ENCODE measurements at places on chromosomes 6 and 20. TPM values are rescaled to one million over a fixed set of nuclear protein-coding genes. Genes with fewer than 3 reads are reported as not detected.

GRCh38 chr6:132412656-132413498, 11.6 kb upstream of the MOXD1 start:
- no peak for DNase-seq

DNA sequence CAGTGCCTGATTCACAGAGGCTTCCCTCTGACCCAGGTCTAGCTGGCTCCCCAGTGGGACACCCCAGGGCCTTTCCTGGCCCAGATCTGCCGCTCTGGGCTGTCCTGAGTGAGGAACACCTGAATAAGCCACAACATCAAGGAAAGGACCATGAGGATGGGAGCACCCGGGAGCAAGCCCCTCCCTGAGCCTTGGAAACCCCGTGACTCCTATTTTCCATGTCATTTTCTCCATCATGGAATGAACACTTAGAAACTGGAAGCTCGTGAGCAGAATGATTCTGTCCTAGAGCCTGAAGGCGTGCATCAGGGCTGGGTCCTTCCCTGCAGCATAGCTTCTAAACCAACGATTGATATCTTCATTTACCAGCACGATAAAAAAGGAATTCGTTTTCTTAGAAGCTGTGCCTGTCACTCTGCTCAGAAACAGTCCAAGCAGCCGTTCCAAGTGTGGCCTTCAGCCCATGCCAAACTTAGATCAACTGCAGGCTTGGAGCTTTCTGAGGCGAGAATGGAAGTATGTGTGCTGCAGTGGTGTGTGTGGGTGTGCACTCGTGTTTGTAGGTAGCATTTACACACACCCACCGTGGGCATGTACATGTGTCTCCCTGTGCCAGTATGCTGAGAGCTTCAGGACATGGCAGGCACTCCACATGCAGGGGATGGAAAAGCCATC, 83.2 kb upstream of the FOXC1 start:
- DNase-seq, result no peak

DNA sequence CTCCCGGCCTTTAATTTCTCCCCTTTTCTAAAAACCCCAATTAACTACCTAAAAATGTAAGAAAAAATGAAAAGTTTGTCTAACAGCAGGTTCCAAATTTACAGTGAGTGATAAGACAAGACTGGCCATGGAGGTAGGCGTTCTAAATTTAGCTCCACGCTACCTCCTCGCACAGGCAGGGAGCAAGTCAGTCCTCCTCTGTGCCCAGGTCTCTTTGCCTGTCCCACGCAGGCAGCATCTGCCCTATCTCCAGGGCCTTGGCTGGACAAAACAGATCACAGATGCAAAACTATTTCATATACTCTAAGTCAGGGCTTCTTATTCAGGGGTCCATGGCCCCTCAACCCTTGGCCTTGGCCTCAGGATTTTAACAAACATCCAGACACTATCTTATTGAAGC, 98.0 kb upstream of the JARID2 start:
- no peak for DNase-seq

DNA sequence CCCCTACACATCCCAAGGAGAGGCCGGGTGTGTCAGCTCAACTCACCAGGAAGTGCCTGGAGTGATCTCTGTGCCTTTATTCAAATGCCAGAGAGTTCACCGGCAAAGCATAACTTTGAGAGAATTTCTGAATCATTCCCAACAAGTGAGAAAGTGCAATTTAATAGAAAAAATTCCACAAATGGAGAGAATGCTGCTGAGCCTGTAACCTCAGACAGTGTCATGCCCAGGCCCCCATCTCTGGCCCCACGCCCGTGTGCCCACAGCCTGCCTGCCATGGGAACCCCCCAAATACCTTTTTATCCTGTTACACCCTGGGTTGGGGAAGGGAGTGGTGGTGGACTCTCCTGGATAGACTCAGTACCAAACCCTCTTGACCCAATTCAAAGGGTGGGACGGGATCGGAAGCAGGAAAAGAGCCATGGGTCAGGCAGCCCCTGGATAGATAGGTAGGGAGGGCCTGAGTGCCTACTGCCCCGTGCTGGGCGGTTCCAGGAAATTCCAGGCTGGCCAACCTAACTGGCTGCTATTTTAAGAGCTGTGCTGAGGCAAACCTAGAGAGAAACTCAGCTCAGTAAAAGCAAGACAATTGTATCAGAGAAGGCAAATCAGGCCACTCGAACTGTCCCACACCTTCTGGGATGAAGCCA, 179.0 kb upstream of the FOXA2 start:
- no peak for DNase-seq

- DNase-seq, result no peak
These were observed 50.6 kb upstream of the MAP7 start for GRCh38 chr6:136600818-136601217.

DNA sequence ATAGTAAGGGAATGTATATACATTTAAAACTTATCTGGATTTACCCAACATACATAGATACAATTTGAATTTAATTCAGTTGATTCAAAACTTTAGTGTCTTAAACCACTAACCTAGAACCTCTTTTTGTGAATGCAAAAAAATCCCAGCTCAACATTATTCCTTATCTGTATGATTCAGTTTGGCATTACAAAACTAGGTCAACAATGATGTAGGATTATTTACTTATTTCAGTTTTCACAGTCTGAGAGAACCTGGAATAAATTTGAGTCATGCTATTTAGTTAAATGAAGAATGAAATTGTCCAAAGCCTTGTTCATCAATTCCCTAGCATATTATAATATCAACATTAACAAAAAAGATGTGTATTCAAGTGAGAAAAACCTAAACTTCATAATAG, 7.4 kb upstream of the PLCB1 start:
- DNase-seq, result no peak

DNA sequence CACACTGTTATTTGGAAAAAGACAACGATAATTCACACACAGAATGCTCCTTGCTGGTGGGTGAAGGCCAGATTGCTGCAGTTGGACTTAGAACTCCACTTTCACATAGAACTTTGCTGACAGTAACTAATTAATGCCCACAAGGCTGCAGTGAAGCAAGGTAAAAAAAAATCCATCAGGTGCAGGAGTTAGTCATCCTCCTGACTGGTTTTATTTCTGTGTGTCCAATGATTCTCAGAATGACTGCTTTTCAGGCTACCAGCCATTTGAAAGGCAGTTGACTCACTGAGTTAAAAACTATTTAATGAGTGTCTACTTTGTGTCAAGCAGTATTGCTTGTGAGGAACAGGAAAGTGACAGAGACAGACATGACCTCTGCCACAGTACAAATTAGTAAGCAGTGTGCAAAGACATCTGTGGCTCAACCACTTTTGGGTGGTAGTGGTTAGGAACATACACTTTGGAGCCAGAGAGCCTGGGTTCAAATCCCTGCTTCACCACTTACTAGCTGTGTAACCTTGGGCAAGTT, 41.9 kb downstream of the ELOVL5 start:
- DNase-seq, result peak; percentile 24

- no peak for DNase-seq
These were observed 282.8 kb downstream of the TFAP2C start for GRCh38 chr20:56911946-56912345.

DNA sequence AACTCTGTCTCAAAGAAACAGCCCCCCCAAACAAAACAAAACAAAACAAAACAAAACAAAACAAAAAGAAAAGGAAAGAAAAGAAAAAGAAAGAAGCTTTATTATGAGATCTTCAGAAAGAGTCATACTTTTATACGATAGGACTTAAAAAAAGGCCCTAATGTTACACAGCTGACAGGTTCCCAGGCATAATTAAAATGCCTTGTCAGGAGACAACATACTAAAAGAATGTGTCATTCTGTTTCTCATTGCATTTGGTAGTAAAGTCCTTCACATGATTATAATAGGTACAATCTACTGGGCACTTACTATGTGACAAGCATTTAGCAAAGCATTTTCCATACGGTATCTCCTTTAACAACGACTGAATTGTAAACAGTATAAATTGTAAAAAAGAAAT, 36.4 kb upstream of the RPN2 start:
- DNase-seq, result no peak

GRCh38 chr20:1652960-1653359, 4.6 kb downstream of the SIRPG start:
- no peak for DNase-seq

- DNase-seq, result peak; percentile 17
These were observed 79.3 kb upstream of the NAA20 start for GRCh38 chr20:19937651-19938420.

DNA sequence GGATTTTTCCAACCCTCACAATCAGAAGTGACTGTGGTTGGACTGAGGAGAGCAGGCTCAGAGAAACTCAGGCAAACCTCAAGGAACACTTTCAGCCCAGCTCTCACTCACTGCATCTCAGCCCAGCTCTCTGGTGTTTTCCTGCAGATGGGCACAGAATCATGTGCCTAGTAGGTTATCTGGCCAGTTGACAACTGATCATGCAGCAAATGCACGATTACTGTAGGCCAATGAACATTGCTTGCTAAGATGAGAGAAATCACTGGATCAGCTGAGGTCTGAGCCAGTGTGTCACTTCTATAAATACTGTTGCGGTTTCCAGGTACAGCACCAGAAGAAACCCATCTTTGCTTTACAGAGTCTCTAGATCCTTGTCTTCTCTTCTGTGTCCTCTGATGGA, 540.5 kb downstream of the CD83 start:
- DNase-seq, result no peak

DNA sequence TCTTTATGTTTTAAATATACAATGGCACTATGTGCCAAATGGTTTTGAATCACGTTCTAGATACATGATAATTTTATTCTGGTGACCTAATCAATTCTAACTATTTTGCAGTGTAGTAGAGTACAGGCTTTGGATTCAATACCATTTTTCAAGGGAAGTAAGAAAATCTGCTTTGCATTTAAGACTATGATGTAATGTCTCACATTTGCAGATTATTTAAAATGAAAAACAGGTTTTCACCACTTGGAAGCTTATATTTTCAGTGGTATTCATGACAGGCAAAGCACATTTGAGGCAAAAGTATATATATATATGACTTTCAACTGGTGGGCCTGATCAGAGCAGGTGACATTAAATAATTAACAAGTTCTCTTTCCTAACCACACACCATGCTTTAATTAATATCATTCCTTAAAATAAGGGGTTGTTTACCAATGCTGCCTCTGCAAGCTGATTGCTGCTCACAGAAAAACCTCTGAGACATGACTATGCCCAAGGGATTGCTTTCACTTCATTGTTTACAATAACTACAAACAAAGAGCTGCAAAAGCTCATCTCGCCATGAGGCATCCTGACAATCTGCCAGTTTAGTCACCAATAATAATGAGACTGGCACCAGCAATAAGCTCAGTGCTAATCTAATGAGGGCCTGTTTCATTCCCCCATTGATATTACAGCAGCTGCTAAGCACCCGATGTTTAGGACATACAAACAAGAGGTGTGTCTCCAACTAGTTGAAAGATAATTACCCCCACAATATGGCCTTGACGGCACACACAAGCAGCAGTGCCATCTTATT, 1176.0 kb upstream of the GJE1 start:
- DNase-seq, result no peak

DNA sequence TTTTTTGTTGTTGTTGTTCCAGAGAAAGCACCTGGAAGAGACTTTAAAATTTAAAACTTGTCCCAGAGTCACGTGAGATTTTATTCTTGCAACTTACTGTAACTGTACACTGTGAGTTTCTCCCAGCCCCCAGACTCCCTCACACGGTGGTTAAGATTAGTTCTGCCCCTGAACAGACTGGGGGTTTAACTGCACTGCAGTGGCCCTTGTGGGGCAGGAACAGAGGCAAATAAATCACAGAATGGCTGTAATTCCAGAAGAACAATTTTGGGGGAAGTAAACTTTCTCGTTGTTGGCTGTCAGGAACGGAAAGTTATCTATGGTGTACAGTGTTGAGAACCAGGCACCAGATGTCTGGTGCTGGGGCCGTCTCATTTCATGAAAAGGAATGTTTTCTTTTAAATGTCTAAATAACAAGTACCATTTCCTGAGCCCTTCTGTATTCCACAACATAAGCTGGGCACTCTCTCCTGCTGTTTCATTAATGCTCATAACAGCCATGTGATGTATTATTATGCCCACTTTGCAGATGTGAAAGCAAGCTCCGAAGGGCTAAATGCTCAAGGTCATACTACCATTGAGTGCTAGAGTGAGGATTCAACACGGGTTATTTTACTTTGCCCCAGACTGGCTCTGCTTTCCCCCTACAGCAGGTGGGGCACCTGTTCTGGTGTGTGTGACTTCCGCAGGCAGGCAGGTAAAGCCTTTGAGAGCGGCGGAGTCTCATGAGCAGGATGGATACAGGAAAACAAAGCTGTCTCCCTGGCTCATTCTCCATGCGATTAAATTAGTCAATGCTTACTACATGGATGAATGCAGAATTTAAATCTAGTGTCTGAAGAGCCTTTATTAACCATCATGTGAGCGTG, 30.5 kb downstream of the CNKSR3 start:
- DNase-seq, result no peak

DNA sequence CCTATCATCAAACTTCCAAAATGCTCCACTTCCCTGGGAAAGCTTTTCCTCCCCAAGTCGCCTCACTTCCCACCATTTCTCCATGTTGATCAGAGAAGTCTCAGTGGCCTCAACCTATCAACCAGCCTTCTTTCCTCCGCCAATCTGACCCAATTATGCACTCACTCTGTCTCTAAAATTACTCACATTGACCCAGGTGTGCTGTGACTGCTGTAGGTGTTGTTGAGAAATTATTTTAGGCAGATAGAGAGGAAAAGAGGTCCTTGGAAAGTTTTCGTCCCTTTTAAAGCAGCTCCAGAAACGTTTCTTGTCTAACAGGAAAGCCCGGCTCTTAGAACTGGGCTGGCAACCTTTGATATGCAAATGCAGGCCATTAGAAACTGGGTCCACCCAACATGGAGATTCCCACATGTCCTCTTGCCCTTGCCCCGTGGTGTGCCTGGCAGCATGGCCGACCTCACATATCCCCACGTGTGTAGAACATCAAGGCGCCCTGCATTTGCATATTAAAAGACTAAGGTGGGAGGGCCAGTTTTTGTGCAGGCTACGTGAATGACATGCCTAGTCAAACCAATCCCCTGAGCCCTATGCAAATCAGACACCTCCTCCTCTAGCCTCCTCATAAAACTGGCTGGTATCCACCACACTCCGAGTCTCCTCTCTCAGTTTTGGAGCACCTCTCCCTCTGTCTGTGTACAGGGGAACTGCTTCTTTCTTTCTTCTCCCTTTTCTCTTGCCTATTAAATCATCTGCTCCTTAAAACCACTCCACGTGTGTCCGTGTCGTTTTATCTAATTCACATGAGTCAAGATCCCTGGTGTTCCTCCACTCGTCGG, 12.9 kb downstream of the IPCEF1 start:
- DNase-seq, result no peak

DNA sequence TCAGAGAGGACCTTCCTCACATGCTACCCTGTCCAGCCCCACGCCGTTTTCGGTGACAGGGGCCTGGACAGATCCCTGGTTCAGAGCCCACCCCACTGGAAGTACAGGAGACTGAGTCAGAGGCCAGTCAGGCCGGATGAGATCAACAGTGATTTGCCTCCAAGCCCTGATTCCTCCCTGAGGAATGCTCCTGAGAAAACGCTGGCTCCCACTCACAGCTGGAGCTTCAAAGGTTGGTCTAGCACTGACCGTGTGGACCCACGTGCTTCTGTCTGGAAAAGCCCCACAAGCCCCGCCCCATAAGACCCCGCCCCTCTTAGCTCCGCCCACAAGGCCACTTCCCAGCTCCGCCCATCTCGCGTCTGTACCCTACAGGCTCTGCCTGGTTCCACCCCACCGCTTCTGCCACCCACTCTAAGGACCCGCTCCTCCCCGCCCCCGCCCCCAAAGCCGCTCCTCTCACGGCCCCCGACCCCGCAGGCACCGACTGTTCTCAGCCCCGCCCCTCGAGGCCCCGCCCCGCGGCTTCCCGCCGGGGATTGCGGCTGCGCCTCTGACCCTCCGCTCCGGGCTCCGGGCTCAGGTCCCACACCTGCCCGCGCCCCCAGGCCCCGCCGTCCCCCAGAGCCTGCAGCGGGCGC, 64.9 kb upstream of the BHLHE23 start:
- no peak for DNase-seq

CD40 gene
- 5.3 TPM for total RNA-seq

IL17F gene
- not detected for total RNA-seq

C6orf132 gene
- 0.19 TPM for total RNA-seq

VSTM2L gene
- total RNA-seq, result not detected

Data from activated naive CD8-positive, alpha-beta T cell treated with anti-CD3 and anti-CD28 coated beads for 36 hours (primary cell).